ENCODE measurements at places on chromosomes 12 and 14. TPM values are rescaled to one million over a fixed set of nuclear protein-coding genes. Genes with fewer than 3 reads are reported as not detected.

AKAP3 gene
- 3.7 TPM for total RNA-seq

BATF gene
- 0.94 TPM for total RNA-seq

SERPINA6 gene
- not detected for total RNA-seq

ASCL1 gene
- total RNA-seq, result not detected

NOC4L gene
- 7.9 TPM for total RNA-seq

SOAT2 gene
- total RNA-seq, result not detected

FICD gene
- total RNA-seq, result 4.6 TPM

A2M gene
- 834 TPM for total RNA-seq

ANO4 gene
- 0.05 TPM for total RNA-seq

CMKLR1 gene
- total RNA-seq, result 8.8 TPM
